ENCODE measurements at places on chromosomes 12 and 14.

GRCh38 chr12:66698558-66698957 lies 19.7 kb upstream of the GRIP1 start:
- DNase-seq = no peak

GRCh38 chr14:42869681-42870080 lies 1263.0 kb downstream of the LRFN5 start:
- no peak for DNase-seq

DNA sequence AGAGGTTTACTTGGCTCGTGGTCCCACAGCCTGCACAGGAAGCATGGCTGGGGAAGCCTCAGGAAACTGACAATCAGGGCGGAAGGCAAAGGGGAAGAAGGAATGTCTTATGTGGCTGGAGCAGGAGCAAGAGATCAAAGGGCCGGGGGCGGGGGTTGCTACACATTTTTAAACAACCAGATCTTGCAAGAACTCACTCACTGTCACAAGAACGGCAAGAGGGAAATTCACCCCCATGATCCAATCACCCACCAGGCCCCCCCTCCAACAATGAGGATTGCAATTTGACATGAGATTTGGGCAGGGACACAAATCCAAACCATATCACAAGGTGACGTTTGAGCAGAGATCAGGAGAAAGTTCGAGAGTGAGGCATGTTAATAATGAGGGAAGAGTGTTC lies 163.7 kb upstream of the RPH3A start:
- no peak for DNase-seq

DNA sequence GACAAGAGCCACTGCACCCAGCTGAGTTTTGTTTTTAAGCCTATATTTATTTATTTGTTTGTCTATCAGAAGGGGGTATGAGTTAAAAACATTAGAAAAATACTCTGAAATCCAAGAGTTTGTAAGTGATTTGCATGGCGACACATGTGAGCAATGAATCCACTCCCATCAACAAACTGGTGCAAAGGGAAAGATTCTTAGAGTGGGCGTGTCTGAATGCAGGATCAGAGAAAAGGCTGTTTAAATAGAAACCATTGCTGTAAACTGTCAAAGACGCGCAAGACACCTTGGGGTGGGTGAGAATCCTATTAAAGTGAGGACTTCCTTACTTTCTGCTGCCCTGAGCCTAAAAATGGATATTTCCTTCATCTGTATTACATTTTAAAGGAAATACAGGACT lies 51.9 kb downstream of the ZFYVE26 start:
- no peak for DNase-seq

DNA sequence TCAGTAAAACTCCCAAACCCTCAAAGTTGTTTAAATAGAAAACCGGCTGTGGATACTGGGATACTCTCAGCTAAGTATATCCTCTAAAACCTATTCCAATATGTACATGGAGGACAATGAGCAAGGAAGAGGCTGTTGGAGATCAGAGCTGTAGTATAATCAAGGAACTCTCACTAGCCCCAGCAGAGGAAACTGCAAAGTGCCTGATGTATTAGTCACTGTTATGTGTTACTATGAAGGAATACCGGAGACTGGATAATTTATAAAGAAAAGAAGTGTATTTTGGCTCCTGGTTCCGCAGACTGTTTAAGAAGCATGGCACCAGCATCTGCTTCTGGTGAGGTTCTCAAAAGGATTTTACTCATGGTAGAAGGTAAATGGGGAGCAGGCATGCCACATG lies 65.6 kb upstream of the RPL10L start:
- DNase-seq = no peak

DNA sequence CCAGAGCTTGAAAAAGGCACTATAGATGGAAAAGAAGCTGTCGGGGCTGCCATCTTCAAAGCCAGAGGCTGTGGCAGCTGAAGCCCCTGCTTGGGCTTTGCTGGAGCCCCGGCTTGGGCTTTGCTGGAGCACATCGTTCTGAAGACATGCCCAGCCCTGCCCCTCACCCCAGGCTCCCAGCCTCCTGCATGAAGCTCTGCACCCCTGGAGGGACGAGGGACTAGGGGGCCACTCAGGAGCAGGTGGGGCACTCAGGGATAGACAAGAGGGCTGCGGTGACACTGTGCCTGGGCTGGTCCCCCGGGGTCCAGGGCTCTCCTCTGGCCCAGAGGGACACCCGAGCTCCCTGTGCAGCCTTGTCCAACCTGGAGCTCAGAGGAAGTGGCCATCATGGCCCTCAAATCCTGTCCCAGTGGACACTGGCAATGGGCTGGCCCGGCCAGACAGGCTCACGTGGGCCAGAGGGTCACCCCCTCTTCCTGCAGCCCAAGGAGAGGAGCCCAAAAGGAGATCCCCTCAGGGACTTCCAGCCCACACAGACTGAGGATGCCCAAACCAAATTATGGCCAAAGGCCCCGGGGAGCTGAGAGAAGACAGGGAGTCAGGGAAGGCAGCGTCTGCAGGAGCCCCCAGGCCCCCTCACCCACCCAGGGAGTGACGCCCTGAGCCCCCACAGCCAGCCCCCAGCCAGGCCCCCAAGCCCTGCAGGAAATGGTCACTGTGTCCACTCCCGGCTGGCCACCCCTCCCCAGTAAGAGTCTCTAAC lies 23.1 kb upstream of the C14orf180 start:
- no peak for DNase-seq

- no peak for DNase-seq
These were observed 20.7 kb downstream of the GCH1 start for GRCh38 chr14:54881761-54882401.

GRCh38 chr12:20289520-20289919 lies 78.8 kb upstream of the PDE3A start:
- DNase-seq = no peak

GRCh38 chr12:119014368-119014767 lies 33.0 kb downstream of the SRRM4 start:
- DNase-seq = no peak

DNA sequence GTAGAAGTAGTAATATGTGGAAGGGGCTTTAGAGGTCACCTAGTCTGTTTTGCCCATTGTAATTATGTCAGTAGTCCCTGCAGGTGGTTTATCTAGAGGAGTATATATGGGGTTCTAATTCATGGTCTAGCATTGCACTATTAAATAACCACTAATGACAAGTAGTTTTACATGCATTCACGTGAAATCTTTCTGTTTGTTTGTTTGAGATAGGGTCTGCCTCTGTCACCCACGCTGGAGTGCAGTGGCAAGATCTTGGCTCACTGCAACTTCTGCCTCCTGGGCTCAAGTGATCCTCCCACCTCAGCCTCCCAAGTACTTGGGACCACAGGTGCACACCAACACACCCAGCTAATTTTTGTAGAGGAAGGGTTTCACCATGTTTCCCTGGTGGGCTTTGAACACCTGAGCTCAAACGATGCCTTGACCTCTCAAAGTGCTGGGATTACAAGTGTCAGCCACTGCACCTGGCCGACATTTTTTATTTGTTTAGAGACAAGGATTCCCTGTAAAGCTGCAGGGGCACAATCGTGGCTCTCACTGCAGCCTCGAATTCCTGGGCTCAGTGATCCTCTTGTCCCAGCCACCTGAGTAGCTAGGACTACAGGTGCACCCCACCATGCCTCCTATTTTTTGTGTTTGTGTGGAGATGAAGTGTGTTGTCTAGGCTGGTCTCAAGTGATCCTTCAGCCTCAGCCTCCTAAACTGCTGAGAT lies 12.0 kb upstream of the PSEN1 start:
- DNase-seq = no peak

- peak; percentile 68 for DNase-seq
These were observed 1304.9 kb downstream of the TMEM121 start for GRCh38 chr14:106831322-106831720.

GRCh38 chr14:70567791-70568190 lies 32.7 kb downstream of the MED6 start:
- DNase-seq = peak; percentile 54

DNA sequence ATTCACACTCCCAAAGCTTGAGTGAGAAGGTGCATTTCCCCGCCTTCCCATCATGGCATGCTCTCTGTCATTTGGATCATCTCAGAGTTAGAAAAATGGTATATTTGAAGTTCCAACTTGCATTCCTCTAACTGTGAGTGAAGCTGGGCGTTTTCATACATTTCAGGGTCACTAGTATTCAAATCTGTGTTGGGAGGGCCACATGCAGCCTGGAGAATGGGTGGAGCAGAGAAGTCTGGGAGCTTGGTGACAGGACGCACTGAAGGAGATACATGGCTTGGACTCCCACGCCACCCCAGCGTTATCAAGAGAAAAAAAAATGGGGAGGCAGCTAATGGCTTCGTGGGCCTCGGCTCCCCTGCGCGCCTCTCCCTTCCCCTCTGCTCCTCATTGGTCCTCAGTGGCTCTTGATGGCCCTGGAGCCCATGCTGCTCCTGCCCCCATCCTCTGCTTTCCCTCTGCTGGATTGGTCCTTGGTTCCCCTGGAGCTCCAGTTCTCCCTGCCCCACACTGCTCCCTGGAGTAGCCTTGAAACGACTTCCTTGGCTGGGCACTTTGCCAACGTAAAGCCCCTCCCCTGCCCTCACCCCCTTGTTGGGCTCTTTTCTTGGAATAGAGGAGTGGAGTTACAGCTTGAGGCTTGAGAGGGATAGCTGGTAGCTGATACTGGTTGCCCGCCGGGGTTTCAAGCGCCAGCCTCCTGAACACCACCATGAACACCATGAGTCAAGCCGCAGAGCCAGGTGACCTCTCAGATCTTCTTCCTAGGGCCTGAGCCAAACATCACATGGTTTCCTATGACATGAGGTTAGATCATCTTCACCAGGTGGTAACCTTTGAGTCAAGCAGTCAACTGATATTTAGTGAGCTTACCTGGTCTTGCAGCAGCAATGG lies 139.6 kb downstream of the PRKCH start:
- no peak for DNase-seq

DNA sequence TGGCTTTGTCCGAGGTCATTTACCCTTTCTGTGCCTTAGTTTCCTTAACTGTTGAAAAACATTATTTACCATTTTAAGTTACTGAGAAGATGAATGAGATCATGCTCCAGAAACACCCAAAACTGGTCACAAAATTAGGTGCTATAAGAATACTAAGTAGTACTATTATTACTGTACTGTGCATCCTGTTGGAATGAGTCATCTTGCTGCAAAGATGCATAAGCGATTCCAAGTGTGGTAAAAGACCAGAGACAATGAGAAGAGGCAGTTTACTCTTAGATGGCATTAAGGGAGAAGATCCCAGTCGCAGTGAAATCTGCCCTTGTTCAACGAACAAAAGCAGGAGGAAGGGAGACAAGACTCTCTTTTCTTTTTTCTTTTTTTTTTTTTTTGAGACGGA lies 4.2 kb upstream of the PLEKHA5 start:
- no peak for DNase-seq

DNA sequence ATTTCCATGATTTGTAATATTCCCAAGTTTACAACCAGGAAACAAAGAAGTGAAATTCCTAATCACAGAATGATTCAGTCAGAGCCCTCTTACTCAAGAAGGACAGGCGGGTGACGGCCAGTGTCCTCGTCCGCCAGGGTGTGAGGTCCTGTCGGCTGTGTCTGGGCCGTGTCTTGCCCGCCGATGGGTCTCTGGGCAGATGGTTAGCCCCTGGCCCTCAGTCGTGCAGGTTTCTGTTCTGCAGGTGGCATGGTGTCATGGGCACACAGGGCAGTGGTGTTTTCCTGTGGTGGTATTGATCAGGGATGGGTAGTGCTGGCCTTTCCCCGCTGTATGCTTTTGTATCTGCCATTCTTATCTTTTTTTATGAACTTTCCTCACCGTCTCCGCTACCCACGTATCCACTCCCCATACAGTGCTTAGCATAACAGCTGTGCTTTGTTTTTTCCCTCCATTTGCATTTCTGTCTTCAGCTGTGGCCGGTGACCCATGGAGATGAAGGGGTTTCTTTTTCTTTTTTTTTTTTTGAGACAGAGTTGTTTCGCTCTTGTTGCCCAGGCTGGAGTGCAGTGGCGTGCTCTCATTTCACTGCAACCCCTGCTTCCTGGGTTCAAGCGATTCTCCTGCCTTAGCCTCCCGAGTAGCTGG lies 100.7 kb downstream of the TSPAN9 start:
- no peak for DNase-seq

- no peak for DNase-seq
These were observed 157.7 kb upstream of the AVPR1A start for GRCh38 chr12:63308671-63309070.

DNA sequence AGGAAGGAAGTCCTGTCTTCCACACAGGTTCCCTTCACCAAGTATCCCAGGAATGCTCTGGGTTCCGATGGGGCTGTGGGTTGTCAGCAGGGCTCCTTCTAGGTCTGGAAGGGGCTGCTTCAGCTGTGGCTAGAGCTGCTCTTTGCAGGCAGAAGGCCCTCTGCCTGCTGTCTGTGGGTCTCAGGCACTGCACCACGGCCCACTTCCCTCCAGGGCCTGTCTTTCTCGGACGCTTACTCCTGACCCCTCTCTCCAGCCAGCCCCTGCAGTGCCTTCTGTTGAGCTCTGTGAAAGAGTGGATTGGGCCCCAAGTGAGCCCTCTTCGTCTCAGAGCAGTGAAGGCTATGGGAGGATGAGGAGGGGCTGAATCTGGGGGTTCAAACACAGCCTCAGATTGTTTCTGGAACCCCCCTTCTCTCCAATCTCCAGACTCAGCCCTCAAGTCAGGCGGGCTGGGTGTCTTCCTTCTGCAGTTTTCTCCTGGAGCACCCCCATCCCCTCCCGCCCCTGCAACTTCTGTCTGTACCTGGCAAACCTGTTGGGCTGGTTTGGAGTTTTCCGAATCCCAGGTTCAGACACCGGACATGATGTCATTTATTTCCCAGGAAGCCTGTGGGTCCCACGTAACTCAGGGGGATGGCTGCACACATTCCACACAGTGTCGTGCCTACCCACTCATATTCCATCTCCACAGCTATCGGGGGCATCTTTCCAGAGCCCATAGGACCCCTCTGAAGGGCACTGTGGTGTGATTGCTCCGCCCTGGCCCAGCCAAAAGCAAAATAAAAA lies 24.9 kb upstream of the SPPL3 start:
- DNase-seq = no peak

DNA sequence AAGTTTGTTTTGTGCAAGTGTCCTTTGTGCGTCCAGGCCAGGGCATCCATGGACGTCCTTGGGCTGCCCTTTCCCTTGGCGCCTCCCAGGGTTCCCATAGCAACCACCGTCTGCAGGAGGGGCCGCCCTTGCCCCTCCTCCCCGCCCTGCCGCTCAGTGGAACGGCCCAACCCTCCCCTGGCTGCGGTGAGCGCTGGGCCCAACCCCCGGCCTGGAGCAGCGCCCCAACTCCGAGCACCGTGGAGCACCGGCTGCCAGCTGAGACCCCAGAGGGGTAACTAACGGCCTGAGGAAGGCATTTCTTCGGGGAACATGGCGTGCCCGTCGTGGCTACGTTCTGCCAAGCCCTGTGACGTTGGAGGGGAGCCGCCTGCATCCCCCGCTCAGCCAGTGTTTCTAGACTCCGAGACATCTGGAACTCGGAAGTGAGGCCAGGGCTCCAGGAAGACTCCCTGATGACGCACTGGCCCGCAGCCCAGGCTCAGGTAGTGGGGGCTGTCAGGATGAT lies 5.3 kb upstream of the ACACB start:
- DNase-seq = peak; percentile 89

DNA sequence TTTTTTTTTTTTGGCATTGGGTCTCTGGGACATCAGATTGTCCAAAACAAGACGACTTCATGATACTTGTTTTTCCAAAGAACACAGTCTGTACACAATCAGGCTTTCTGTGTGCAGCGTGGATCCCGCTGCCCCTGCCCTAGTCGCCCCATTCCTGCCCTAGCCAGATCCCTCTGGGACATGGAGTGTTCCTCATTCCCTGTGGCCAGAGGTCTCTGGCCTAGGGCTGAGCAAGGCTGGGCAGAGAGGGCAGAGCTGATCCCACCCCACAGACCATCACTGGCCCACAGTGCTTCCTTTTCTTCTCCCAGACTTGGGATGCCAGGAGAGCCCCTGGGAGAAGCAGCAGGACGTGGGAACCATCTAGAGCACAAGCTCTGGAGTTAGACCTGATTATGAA lies 20.9 kb upstream of the EIF2B2 start:
- DNase-seq = no peak

GRCh38 chr14:87013583-87013982 lies 979.4 kb downstream of the GALC start:
- DNase-seq = no peak

All from NB4 (cell line).